ENCODE measurements at places on chromosomes 1 and 21. TPM values are rescaled to one million over a fixed set of nuclear protein-coding genes. Genes with fewer than 3 reads are reported as not detected.

The ZYG11B gene
- 74.0 TPM for total RNA-seq

The TMEM82 gene
- total RNA-seq = not detected

The LENEP gene
- not detected for total RNA-seq

The OR2T2 gene
- total RNA-seq = not detected

The OR2L5 gene
- total RNA-seq = not detected

The RGS4 gene
- 0.92 TPM for total RNA-seq

The SERPINC1 gene
- 0.46 TPM for total RNA-seq

The RASAL2 gene
- total RNA-seq = 30.2 TPM

The ORC1 gene
- total RNA-seq = 0.46 TPM

The SDC3 gene
- total RNA-seq = 28.5 TPM

The COL11A1 gene
- not detected for total RNA-seq

The HPCAL4 gene
- total RNA-seq = 2.5 TPM

The OR2M3 gene
- total RNA-seq = not detected

The MYCL gene
- total RNA-seq = 1.1 TPM

The NPHS2 gene
- not detected for total RNA-seq

The ZNF697 gene
- 8.8 TPM for total RNA-seq

The MANEAL gene
- total RNA-seq = 1.2 TPM

The OVAAL gene
- 2.0 TPM for total RNA-seq

The CD1B gene
- not detected for total RNA-seq

The PDZK1 gene
- 0.30 TPM for total RNA-seq

DNA sequence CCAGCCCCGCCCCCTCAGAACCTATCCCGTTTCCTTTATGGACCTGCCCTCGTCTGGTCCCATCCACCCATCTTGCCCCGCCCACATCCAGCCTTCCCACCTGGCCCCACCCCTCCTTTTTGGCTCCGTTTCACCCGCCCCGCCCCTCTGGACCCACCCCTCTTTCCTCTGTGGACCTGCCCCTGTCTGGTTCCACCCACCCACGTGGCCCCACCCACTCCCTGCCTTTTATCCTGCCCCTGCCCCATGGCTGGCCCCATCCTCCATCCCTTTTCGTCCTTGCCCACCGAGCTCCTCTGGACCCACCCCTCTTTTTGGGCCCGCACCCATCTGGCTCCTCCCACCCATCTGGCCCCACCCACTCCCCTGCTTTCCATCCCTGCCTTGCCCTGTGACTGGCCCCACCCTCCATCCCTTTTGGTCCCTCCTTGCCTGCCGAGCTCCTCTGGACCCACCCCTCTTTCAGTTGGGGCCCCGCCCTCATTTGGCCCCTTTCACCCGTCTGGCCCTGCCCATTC, 177.3 kb downstream of the CAMTA1 start:
- no peak for DNase-seq

DNA sequence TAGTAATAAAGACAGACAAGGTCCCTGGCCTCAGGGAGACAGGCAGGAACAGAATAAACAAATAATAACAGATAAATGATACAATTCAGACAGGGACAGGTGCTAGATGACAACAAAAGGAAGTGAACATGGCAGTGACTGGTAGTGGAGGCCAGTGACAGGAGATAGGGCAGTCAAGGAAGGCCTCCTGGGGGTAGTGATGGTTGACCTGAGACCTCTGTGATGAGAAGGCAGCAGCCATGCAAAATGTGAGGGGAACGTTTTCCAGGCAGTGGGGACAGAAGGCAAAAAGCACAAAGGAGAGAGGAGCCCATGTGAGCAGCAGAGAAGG, 18.5 kb downstream of the OPTC start:
- DNase-seq = no peak

DNA sequence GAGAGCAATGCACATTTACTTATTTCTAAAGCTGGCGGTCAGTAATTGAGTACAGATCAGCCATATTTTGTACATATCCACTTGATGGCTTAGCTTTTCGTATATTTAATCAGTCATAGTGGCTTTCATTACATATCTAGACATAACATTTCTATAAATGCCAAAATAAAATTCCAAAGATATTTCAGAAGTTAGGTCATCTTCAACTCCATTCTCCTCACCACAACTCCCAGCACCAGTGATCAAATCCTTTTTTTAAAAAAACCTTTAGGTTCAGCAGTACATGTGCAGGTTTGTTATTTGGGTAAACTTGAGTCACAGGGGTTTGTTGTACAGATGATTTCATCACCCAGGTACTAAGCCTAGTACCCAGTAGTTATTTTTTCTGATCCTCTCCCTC, 53.9 kb upstream of the GNG4 start:
- DNase-seq = no peak

DNA sequence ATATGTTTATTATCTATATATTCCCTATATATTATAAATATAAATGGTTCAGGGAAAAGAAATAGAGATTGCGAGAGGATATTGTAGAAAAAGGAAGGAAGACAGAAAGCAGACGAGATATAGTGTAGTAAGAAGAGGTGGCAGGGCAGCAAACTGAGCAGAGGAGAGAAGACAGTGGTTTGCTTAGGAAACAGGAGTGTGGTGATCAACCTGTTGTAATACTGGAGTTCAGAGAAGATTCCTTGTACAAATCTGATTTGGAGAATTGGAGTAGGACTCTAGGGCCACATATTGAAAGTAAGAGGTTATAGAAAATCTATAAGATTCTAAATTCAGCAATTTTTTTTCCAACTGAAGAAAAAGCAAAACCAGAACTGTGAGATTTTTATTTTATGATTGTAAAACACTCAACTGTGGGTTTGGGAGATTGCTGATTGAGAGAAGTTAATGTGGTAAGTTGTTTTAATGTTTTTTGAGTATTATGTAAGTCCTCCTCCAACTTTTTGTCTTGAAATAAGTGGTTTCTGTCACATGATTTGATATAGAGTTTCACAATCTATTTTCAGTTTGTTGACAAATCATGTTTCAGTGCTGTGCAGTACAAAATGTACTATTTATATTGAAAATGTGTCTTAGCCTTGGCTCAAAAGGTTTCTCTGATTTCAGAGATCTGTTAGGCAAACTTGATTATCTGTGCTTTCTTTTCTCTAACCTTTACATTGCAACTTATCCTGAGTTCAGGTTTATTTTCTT, 9.6 kb upstream of the AMY2B start:
- DNase-seq = no peak

- no peak for DNase-seq
Measured at GRCh38 chr1:212819726-212820125, 27.7 kb downstream of the SPATA45 start.

DNA sequence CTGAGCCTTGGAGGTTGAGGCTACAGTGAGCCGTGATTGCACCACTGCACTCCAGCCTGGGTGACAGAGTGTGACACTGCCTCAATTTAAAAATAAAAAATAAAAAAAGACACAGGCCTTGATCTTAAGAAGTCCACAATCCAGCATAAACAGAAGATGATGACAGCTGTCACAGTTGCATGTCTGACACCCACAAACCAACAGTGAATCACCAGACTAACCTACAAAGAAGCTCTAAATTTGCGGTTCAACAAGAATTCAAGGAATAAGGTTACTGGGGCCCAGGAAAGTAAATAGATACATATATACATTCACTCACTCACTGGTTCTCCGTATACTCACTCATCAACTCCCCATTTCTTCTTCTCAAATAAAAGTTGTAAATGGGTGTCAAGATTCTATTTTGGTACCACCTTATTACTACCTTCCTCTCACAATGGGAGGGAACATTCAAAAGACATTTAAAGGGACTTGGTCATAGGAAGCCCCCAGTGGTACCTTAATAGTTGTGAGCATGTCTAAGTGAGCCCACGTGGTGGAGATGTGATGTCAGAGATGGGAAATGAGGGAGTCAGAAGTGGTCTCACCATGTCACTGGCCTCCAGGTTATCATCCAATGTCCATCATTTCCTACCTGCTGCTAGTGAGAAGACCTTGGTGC, 66.9 kb upstream of the PRDX6 start:
- no peak for DNase-seq

DNA sequence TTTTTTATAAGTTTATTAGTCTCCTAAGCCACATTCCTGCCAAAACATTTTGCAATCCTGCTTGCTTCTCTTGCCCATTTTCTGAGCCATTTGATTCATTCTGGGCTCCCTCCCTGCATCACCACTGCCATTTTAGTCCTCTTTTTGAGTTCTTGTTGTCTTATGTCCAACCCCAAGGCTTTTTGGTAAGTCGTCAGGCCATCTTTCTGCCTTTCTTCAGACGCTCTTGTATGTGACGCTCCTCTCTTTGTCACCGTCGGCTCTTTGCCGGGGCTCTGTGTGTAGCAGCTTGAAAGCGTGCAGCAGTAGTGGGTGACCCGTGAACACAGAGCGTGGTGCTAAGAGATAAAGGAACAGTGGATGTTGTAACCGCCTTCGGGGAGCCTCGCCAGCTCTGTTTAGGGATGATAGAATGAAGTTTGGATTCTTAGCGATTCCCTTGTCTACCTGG, 14.6 kb downstream of the HUNK start:
- DNase-seq = no peak

GRCh38 chr1:156964441-156964840, 44.0 kb downstream of the LRRC71 start:
- no peak for DNase-seq

GRCh38 chr1:35725596-35725995, 6.9 kb upstream of the C1orf216 start:
- no peak for DNase-seq

GRCh38 chr1:145961109-145961424, 3.2 kb upstream of the LIX1L start:
- no peak for DNase-seq

GRCh38 chr1:3586986-3587759, 24.1 kb downstream of the MEGF6 start:
- no peak for DNase-seq

DNA sequence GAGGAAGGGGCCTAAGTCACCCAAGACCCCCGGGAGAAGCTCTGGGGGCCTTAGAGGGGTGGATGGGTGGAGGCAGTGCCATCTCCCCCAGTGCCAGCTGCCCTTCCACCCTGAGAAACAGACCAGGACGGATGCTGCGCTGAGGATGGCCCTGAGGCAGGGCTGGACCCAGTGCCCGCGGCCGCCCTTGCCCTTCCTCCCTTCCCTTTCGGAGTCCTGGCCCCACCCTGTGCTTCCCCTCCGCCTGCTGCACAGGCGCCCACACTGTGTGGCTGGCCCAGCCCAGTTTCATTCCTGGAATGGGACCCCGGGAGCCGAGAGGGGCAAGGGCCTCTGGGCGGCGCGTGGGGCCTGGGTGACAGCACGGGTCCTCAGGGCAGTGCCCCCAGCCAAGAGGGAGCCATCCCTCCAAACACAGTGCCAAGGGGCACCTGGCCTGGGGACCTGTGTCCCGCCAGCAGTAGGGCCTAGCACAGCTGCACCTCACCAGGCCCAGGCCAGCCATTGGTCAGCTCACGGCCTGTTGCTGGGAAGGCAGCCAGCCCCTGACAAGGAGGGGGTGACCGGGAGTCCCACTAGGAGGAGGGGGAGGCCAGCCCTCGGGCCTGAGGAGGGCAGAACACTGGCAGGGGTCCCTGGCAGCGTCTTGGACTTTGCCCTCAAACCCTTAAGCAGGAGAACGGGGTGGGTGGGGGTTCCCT, 13.4 kb upstream of the SKI start:
- no peak for DNase-seq

GRCh38 chr1:245432228-245432875, 277.6 kb downstream of the KIF26B start:
- no peak for DNase-seq

- no peak for DNase-seq
Measured at GRCh38 chr21:41805038-41805437, 38.2 kb upstream of the RIPK4 start.

- DNase-seq = no peak
Measured at GRCh38 chr1:165924117-165924516, 96.7 kb downstream of the UCK2 start.

GRCh38 chr1:212514782-212515181, 82.1 kb downstream of the NENF start:
- DNase-seq = no peak

GRCh38 chr1:54663725-54664124, 22.1 kb downstream of the MROH7 start:
- no peak for DNase-seq

- DNase-seq = no peak
Measured at GRCh38 chr1:245039196-245039595, 115.6 kb upstream of the KIF26B start.

- no peak for DNase-seq
Measured at GRCh38 chr1:84174051-84174556, 30.0 kb downstream of the PRKACB start.

GRCh38 chr21:16590186-16590585, 860.4 kb downstream of the USP25 start:
- DNase-seq = no peak

- peak; percentile 33 for DNase-seq
Measured at GRCh38 chr1:53348486-53349368, 20.9 kb upstream of the LRP8 start.

DNA sequence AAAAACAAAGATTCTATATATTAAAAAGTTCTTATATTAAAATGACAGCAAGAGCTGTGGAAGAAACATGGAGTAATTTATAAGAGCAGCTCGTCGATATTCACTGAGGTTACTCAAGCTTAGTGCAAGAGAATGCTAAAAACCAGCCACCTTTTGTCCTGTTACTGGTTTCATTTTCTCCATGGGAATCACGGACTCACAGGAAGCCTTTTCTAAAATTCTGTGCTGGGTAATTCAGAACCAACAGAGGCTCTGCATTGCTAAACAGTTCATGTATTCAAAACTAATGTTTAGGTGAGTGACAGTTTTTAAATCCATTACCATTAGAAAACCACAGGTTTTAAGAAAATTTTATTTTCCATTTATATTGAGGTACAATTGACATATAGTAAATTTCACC, 147.8 kb upstream of the MAP1LC3C start:
- no peak for DNase-seq

DNA sequence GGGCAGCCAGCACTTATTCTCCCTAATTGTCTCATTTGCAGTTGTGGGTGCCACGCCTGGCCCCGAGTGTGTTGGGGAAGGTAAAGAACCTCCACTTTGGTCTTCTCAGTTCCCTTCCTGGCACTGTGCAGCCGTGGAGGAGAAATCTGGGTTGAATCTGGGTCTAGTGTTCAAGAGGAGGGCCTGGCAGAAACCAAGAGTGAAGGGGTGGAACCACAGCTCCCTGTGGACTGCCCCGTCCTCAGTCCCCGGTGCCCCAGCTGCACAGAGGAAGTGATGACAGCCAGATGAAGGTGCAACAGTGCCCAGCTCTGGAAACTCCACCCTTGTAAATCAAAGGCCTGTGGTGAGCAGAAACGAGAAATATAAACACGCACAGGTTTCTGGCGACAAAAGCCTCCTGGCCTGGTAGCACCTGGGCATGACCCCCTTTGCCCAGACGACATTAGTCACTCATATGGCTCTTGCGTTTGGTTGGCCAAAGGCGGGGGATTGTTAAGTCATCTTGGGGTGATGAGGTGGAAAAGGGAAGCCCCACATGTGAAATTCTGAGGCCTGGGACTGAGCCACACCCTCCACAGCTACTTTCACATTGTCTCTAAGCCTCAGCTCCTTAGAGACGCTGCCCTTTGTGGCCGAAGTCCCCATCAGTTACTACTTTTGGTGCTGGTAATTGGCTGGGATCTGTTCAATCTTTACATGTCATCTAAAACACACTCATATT, 4.2 kb upstream of the ECE1 start:
- peak; percentile 79 for DNase-seq

DNA sequence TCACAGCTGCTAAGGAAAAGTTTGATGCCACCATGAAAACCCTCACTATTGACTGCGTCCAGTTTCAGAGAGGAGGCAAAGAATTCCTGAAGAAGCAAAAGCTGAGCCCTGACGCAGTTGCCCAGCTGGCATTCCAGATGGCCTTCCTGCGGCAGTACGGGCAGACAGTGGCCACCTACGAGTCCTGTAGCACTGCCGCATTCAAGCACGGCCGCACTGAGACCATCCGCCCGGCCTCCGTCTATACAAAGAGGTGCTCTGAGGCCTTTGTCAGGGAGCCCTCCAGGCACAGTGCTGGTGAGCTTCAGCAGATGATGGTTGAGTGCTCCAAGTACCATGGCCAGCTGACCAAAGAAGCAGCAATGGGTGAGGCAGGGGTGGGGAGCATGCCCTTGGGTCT, 9.5 kb downstream of the CZIB start:
- DNase-seq = no peak
